ENCODE measurements at places on chromosomes 6 and 20.

- DNase-seq = no peak
Observed at GRCh38 chr6:83914953-83915352, 55.5 kb downstream of the CYB5R4 start.

- no peak for DNase-seq
Observed at GRCh38 chr6:62286470-62286843, 432 bp upstream of the KHDRBS2 start.

DNA sequence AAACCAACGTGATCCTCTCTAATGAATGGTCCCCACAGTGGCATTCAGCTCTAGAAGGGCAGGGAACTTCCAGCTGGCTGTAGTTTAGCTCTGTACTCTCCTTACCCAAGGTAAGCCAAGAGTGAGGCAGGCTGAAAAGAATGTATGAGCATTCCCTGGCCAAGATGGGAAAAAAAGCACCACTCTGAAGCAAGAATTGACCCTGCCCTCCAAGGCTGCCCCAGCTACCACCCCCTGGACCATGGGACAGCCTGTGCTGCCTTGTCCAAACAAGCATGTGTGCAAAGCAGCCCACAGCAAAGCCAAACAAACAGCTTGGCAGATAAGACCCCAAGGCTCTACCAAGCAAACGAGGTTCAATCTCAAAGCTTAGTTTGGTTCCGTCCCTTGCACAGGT is 73.9 kb downstream of the GFOD1 start:
- no peak for DNase-seq

GRCh38 chr20:37558779-37559178 is 31.1 kb upstream of the BLCAP start:
- DNase-seq = no peak

GRCh38 chr6:148396411-148396810 is 53.8 kb downstream of the SASH1 start:
- no peak for DNase-seq
